ENCODE measurements at places on chromosomes 13 and 19.

GRCh38 chr19:10653482-10653731 lies 739 bp upstream of the ILF3 start:
- DNase-seq: no peak

DNA sequence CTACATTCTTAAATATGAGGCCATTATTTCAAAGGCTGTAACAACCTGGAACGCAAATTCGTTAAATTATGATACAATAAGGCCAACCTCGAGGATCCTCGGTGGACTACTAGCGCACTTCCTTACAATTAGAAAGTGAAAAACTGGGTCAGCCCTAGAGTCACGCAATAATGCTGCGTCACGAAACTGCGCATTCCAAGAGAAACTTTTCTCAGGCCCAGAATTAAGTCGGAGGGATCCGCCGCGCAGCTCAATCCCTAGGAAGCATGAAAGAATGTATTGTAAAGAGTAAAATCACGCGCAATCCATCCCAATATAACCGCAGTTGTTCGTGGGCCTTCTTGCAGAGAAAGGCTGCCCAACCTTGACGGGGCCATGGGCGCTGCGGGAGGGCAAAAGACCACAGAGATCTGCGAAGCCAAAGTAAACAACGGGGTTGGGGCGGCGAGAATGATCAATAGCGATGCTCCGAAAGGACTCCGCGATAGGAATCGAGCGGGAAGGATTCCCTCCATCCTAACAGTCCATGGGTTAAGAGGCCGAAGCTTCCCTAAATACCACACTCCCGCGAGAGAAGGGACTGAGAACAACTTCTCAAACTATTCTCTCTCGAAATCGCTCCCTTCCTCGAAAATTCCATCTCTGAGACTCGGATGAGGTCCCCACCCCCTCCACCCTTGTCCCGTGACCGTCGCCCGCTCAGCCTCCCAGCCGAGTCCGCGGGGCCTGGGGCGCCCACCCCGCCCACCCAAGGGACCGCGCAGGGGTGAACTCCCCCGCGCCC lies 564 bp downstream of the SPART start:
- peak; percentile 81 for DNase-seq

- peak; percentile 43 for DNase-seq
These were observed 72.9 kb downstream of the SPATA13 start for GRCh38 chr13:24233351-24233901.

DNA sequence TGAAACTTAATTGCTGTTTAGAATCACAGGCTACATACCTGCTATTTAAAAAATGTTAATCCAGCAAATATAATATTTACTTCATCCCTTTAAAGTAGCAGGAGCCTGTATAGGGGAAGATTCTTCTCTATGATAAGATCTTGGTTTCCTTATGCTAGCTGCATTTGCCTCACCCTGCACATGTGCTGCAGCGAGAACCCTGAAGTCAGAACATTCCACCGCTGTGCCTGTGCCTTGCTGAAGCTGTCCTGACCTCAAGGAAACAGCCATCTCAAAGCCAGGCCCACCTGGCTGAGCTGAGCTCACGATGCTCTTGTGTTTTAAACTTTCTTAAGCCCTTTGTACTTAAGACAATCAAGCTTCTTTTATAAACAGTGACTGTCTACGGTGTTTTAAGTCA lies 355.0 kb upstream of the PCDH20 start:
- no peak for DNase-seq

DNA sequence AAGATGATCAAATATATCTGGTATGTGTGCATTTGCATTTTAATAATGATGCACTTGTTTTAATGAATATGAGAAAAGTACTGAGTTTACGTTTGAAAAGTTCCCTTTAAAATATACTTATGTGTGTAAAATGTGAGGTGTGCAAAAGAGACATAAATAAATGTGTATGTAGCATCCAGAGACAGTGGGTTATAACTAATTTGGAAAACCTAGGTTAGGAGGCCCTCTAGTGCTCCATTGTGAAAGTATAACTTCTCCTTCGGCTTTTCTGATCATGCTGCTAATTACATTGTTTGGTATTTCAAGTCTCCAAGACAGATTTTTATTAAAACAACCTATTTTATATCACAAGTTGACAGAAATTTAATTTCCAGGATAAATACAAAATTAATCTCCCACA lies 30.1 kb downstream of the SCEL start:
- peak; percentile 7 for DNase-seq

- DNase-seq: no peak
These were observed 5.4 kb upstream of the PLPP2 start for GRCh38 chr19:296476-297225.

DNA sequence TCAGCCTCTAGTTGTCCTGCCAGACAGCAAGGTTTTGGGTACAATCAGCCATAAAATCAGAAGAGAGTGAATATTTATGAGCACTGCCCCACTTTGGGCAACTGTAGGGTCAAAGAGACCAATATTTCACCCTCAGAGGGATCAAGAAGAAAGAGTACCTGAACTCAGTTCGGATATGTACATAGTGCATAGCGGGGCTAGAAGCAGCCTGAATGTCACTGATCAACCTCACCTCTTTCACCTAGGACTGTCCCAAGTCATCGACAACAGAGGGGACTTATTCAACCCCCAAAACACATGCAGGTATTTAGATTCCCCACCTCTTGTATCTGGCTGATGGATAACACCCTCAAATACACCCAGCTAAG lies 446.9 kb downstream of the COG6 start:
- no peak for DNase-seq

DNA sequence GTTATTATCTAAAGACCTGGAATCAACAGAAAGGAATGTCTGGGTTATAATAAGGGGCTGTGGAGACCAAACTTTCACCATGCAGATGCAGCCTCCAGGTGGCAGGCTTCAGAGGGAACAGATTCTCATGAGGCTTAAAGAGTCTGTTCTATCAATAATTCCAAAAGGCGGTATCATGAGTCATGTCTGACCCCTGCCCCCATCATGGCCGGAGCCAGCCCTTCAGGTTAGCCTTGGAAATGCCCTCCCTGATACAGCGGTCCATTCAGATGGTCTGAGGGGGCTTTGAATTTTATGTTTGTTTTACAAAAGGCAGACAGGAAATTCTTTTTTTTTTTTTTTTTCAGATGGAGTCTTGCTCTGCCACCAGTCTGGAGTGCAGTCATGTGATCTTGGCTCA lies 21.7 kb upstream of the LAMP1 start:
- peak; percentile 70 for DNase-seq

DNA sequence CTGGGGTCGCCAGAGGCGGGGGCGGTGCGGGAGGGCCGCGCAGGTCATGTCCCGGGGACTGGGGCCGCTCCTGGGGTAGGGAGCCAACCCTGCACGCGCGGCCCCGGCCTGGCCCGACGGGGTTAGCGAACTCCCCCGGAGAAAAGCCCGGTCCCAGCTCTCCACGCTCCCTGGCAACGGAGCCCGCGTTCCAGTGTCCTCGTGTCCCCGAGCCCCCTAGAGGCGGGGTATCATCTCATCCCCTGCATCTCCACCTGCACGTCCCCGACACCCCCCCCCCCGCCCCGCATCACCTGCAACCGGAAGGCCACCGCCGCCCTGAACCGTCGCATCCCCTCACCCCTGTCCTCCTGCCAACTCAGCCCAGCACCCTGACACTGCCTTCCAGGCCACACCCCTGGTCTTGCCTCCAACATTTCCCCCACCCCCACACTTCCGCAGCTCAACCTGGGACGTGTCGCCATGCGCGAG lies 2.7 kb downstream of the WDR88 start:
- no peak for DNase-seq

GRCh38 chr13:110524541-110525257 lies 36.8 kb downstream of the RAB20 start:
- no peak for DNase-seq

DNA sequence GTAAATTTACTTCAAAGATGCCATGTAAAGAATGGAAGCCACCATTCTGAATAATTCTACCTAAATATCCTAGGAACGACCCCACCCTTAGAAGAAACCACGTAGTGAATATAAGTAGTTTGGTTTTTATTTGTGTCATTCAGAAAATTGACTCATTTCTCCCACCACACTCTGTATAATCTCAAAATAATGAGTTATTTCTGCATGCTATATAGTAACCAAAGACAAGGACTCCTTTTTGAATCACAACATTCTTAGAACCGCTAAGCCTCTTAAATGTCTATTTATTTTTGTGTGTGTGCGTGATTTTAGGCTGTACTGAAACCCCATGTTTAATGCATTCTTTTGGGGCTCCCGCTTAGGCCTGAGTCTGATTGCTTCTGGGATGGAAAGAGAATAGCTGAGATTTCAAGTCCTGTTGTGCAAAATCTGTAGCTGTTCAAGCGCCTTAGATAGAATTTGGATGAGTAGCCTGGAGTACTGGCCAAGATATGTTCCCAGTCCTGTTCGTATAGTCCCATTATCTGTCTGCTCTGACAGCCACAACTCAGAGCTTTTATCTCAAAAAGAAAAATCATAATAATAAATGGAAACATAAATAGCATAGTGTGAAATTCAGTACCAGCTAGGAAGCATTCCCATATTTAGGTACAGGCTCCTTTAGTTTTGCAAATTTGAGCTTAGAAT lies 532.4 kb upstream of the NBEA start:
- DNase-seq: no peak

- DNase-seq: peak; percentile 50
These were observed 693 bp downstream of the RFXAP start for GRCh38 chr13:36819739-36820090.

DNA sequence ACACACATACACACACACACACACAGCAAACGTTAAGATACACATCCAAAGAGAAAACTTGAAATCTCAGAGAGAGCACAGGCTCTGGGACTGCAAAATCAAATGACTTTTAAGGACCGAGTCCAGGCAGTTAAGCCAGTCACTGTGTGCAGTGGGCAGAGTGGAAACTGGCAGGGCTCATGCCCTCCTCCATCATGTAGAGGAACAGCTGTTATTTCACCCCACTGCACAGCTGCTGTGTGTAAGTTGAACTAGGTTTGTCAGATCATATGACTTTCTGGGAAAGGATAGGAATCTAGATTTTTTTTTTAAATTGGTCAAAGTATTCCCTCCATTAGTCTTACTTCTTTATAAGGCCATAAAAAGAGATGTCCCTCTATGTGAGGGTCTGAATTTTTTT lies 1002.1 kb downstream of the UQCRFS1 start:
- no peak for DNase-seq

DNA sequence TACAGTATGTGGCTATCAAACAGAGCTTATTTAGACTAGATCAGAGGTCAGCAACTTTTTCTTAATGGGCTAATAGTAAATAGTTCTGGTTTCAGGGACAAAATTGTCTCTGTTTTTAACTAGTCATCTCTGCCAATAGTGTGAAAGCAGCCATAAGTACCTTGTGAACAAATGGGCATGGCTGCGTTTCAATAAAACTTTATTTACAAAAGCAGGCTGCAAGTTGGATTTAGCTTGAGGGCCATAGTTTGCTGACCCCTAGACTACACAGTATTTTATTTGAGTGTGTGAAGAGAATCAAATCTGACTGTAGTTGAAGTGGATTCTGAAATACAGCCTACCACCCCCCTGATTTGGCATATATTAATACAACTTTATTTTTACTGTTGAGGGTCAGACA lies 75.6 kb downstream of the SCEL start:
- DNase-seq: no peak

GRCh38 chr13:74166261-74167004 lies 32.2 kb upstream of the KLF12 start:
- DNase-seq: no peak

- peak; percentile 86 for DNase-seq
These were observed 41.9 kb upstream of the POSTN start for GRCh38 chr13:37640499-37640898.

GRCh38 chr19:1069009-1069779 lies 2.2 kb downstream of the ARHGAP45 start:
- DNase-seq: no peak

- DNase-seq: peak; percentile 27
These were observed 556.3 kb upstream of the ARGLU1 start for GRCh38 chr13:107124129-107124718.
